Fibroblast of lung (primary cell): ENCODE measurements at places on chromosomes 12 and 14. TPM values are rescaled to one million over a fixed set of nuclear protein-coding genes. Genes with fewer than 3 reads are reported as not detected.
A peak's percentile ranks its signal among the peaks of the same experiment; 100 is the strongest.

Gene LHX5
- total RNA-seq, result not detected in 2 replicates

Gene SART3
- total RNA-seq, result 62.1 and 157 TPM in 2 replicates

Gene TAS2R30
- total RNA-seq, result 2.6 and 4.0 TPM in 2 replicates

Gene CCDC198
- not detected in 2 replicates for total RNA-seq

Gene BDKRB2
- 43.9 and 91.5 TPM in 2 replicates for total RNA-seq

Gene INHBE
- 9.2 and 26.4 TPM in 2 replicates for total RNA-seq

Gene SLCO1B1
- not detected in 2 replicates for total RNA-seq

Gene STON2
- 34.9 and 52.5 TPM in 2 replicates for total RNA-seq

GRCh38 chr12:40107803-40108620 is 2.1 kb upstream of the SLC2A13 start:
- no peak for DNase-seq

- peak; percentile 65 for DNase-seq
Measured at GRCh38 chr12:42473130-42473529, 116.4 kb downstream of the PRICKLE1 start.

- peak; percentile 50 for DNase-seq
Measured at GRCh38 chr12:52175371-52176350, 16.2 kb downstream of the KRT80 start.

GRCh38 chr12:106078358-106079010 is 60.3 kb downstream of the NUAK1 start:
- DNase-seq, result peak; percentile 92

- DNase-seq, result no peak
Measured at GRCh38 chr14:73887694-73888459, 1.2 kb downstream of the ZNF410 start.

DNA sequence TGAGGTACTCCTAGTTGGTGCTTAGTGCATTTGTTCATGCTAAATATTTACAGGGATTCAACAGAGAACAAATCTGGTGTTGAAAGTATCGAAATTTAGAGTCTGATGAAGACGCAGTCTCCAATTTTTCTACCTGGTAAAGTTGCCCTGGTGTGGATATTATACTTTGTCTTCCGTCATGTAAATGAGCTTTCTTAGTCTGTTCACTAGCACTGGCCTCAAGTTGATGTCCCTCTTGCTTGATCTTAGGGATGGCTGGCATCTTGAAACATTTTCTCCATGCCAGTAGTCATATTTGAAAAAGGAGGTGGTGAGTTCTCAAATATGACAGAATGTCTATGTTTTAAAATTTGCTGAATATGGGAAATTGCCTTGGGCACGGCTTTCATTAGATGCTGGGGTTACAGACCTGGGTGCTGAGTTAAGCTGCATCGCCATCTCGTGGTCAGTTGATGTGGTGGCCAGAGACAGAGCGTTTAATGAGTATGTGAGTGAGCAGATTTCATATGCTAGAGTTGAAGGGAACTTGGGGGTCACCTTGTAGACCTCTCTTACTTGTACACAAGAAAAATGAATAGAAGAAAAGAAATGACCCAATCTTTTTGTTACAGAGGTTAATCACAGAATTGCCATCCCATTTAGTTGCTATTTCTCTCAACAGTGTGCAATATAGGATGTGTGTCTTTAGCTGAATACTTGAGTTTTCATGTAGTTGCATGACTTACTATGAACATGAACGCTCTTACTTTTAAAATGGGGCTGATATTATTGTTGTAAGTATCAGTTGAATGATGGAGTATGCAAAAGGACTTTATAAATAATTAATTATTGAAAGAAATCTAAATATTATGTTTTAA is 172.8 kb upstream of the DCN start:
- peak; percentile 85 for DNase-seq

DNA sequence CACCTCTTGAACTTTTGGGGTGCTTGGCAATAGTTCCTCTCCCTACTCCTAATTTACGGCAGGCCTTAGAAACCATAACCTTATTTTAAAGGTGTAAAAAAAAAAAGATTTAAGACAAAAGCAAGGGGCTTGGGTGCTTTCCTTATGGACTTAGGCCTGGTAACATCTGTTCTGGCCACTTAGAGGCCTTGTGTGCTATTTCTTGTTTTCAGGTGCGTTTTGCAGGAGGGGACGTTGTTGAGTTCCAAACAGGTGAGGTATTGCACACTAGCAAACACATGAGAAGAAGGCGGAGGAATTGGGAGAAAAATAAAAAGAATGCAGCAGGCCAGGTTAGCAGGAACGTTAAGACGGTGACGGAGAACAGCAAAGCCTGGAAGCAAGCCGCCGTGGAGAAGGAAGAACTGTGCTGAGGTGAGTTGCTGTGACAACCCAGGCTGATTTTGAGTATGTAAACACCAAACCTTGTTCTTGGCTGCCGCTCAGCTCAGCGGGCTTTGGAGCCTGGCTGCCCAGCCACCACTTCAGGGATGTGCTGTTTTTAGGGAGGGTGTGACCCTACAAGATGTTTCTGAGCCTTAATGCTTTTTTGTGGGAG is 17.3 kb downstream of the EMG1 start:
- DNase-seq, result no peak

- DNase-seq, result peak; percentile 99
Measured at GRCh38 chr14:58898655-58899316, 261.0 kb downstream of the DACT1 start.

- DNase-seq, result no peak
Measured at GRCh38 chr12:62606654-62607053, 140.0 kb downstream of the MON2 start.

DNA sequence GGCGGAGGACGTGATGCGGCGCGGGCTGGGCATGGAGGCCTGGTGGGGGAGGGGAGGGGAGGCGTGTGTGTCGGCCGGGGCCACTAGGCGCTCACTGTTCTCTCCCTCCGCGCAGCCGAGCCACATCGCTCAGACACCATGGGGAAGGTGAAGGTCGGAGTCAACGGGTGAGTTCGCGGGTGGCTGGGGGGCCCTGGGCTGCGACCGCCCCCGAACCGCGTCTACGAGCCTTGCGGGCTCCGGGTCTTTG is 303 bp downstream of the GAPDH start:
- DNase-seq, result no peak
